ENCODE measurements at places on chromosomes 3 and 15.

DNA sequence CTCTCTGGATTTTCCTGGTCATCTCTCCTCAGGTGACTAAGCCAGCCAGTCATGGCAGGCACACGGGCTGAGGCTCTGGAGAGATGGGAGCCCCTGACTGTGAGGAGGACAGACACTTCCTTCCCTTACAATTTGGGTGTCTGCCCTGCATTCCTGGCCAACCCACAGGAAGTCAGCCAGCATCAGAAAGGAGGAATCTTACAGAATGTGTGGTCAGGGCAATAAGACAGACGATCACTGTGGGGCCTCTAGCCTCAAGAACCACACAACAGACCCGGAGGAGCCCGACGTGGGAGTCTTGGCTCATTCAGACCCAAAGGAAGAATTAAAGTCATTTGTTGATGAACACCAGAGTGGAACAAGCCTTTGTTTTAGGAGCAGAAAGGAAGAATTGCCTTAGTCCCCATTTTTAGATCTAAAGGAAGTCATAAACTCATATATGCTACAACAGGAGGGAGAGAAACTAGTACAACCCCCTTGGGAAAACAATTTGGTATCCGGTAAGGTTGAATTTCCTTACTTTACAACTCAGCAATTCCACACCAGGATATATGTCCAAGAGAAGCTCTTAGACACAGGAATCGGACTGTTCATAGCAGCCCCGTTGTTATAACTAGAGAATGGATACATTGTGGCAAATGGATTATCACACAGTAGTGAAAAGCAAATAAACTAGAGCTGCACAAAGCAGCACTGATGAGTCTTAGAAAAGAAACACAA is 62.2 kb downstream of the ABTB1 start:
- DNase-seq: no peak

DNA sequence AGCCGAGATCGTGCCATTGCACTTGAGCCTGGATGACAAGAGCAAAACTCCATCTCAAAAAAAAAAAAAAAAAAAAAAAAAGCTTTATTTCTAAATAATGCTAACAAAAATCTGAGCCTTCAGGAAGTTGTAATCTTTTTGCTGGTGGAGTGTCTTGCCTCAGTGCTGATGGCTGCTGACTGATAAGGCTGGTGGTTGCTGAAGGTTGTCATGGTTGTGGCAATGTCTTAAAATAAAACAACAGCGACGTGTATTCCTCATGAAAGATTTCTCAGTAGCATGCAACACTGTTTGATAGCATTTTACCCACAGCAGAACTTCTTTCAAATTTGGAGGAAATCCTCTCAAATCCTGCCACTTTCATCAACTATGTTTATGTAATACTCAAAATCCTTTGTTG is 77.4 kb upstream of the PTPRG start:
- DNase-seq: no peak

- peak; percentile 88 for DNase-seq
These were observed at the start of gene NME9 for GRCh38 chr3:138329127-138329983. Gene NME9 (minus strand): TSS chr3:138329851. CDS start chr3:138329335, 516 bp downstream.

DNA sequence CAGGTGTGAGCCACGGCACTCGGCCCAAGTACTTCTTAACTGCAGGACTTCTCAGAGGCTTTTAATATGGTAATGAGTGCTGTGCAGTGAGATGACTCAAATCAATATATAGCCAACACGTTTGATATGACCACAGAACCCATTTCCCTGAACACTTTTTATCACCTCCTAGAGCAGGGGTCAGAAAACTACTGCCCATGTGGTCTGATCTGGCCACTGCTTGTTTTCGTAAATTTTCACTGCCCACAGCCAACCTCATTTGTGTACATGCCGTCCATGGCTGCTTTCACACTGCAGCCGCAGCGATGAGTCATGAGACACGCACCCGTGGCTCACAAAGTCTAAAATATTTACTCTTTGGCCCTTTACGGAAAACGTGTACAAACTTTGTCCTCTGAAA is 179.2 kb downstream of the RORA start:
- no peak for DNase-seq

- DNase-seq: no peak
These were observed 1.7 kb downstream of the RASSF1 start for GRCh38 chr3:50338965-50339364.

DNA sequence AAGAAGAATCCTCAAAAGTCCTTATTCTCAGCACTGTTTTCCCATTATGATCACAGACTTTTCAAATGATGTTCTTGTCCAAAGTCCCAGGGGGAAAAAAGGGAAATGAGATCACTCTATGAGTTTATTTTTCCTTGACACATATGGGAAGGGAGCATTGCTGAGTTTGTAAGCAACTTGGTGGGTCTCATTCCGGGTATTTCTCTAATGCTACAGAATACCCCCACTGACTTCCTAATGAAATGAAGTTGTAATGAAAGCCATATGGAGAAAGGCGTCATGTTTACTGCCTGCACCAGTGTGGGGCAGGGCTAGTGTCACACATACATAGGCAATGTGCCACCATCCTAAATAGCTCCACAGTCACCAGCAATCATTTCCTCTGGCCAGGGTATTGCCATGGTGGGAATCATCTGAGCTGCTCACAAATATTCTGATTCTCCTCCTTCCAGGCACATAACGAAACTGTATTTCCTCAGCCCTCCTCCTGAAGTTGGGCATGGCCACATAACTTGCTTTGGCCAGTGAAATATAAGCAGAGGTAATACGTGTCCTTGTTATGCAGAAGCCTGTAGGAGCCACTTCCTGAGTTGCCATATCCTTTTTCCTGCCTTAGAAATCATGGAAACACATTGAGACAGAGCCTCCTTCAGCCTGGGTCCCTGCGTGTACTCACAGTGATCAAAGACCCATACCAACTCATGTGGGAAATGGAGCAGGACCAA is 41.0 kb upstream of the C15orf61 start:
- no peak for DNase-seq

GRCh38 chr3:14329842-14330241 is 72.6 kb upstream of the SLC6A6 start:
- no peak for DNase-seq

DNA sequence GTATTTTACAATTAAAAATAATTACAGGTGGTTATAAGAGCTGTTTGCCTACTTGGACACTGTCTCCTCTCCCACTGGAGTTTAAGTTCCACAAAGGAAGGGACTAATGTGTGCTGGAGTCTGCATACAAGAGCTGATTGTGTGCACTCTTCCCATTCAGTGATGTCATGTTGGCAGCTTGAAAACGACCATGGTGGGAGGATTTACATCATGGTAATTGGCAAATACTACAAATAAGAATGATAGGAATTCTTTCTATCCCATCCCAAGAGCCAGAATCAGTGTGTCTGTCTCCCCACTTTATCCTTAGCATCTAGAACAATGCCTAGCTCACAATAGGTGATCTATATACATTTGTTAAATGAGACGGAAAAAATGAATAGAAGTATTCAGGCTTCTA is 14.1 kb downstream of the ITGA11 start:
- no peak for DNase-seq

GRCh38 chr3:42539871-42540714 is 37.6 kb downstream of the VIPR1 start:
- peak; percentile 62 for DNase-seq

DNA sequence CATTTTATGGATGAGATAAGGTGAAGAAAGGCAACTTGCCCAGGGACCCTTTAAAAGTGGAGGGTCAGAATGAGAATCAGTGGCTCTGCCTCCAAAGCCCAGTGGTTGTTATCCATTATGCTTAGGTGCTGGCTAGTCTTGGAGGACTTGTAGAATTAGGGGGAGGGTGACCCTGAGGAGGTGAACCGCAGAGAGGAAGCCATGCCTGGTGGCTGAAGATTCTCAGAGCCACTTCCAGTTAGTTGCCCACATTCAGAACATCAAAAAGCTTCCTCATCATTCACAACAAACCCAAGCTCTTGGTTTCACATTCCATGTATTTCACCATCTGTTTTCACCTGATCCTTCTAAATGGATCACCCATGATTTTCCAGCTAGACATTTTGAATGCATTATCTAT is 11.2 kb downstream of the EBLN2 start:
- no peak for DNase-seq

DNA sequence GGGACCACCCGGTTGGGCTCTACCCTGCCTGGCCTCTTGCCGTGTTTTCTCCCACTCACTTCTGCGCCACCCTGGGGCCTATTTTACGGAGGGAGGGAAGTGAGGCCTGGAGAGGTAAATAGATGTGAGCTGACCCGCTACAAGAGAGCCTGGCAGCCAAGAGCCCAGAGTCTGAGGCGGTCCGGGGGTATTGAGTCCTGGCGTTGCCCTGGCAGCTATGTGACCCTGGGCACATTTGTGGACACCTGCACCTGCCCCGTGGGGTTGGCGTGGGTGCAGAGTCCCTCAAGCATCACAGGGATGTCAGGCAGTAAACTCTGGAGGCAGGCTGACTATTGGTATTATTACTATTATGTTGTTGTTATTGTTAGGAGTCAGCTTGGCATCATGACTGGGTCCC is 85.7 kb downstream of the FBLN2 start:
- DNase-seq: no peak

DNA sequence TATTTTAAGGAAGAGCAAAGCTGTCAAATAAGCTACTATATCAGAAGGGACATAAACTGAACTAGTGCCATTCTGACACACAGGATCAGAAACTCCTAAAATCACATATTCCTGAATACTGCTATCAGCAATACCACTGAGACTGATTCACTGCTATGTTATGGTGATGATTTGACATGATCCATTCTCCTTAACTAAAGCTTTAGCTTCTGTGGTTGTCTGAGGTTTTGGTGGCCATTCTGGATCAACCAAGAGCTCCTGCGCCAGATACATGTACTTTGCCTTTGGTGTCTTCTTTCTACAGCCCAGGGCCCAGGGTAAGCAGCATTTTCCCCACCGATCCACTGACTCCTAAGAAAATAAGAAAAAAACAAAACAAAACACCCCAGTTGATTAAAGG is 6.7 kb upstream of the GP5 start:
- DNase-seq: no peak

DNA sequence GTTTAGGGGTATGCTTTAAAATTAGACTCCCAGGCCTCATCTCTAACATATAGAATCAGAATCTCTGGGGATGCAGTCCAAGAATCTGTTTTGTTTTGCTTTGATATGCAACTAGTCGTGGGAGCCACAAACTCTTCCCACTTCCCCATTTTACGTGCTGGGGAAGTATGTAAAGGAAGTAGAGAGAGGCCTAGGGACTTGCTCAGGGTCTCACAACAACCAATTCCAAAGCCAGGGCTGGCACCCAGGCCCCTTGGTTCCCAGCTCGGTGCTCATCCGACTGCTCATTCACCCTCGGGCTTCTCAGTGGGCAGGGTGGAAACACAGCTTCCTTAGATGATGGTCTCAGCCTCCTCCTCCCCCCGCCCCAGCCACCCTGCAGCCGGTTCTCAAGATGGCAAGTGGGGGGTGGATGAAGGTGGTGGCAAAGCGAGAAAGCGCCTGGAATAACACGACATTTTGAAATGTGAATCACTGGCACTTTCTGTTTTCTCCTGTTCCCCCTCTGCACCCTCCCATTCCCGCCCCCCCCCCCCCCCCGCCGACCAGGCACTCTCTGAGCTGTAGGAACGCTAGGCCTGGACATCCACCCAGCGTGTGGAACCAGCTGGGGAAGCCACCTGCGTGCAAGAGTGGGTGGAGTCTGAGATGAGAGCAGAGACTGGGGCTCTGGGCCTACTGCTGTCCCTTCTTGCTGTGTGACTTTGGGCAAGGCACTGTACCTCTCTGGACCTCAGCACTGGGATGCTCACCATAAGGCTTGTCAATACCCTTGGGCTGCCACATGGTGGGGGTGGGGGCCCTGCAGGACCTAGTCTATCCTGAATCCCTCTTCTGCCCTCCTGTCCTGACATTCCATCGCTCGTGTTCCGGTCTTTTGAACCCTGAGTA is 214.5 kb downstream of the RPLP1 start:
- no peak for DNase-seq

- no peak for DNase-seq
These were observed 13.5 kb upstream of the STXBP5L start for GRCh38 chr3:120894316-120895057.

DNA sequence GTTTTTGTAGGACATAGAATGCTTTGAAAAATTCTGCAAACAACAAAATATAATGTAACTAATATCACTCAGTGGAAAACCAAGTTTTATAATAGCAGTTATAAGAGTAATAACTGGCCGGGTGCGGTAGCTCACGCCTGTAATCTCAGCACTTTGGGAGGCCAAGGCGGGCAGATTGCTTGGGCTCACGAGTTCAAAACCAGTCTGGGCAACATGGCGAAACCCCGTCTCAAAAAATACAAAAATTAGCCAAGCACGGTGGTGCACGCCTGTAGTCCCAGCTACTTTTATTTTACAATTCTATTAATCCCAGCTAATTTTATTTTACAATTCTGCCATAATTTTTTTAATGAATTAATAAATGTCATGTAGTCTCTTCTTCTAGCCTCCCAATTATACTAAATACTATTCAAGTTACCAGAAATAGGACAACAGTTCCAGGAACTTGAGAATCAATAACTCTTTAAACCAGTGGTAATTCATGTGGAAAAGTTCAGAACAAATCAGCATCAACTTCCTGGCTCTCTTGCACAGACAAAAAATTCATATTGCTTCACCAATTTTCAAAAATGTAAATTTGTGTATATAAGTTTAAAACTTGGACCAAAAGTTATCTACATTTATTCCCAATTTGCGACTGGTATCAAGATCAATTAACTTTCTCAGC is 2.2 kb downstream of the DENND4A start:
- DNase-seq: no peak

GRCh38 chr3:129398803-129399144 is 29.7 kb downstream of the EFCAB12 start:
- DNase-seq: no peak

- no peak for DNase-seq
These were observed 190.5 kb upstream of the NECTIN3 start for GRCh38 chr3:110881069-110881468.

DNA sequence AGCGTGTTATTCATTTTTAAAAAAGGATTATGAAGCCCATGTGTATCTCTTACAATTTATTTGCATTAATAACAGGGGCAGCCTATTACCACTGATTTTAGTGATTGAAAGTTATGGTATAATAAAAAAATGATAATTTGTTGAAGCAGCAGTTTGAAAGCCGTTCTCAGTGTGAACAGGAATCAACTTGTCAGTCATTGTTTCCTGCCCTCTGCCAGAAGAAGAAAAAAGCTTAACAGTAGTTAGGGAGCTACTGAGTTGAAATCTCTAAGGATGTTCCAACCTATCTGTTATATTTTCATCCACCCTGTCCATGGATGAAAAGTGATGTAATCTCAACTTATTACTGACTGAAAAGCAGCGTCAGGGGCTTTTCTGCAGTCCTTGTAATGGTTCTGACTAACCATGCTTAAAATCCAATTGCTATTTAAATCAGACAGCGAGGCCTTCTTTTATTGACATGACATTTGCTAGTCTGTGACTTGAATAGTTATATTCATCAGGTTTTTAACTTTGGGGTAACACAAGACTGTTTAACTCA is 486.7 kb downstream of the ROBO2 start:
- no peak for DNase-seq

Data from T-helper 1 cell (primary cell).